ENCODE measurements at places on chromosomes 5 and 9.
A peak's percentile ranks its signal among the peaks of the same experiment; 100 is the strongest.

- DNase-seq: no peak
Observed at GRCh38 chr9:136597141-136597885, 51.5 kb upstream of the NOTCH1 start.

- no peak for DNase-seq
Observed at GRCh38 chr5:107359033-107359915, 311.5 kb downstream of the EFNA5 start.

GRCh38 chr9:26856413-26857032 lies 36.1 kb downstream of the CAAP1 start:
- DNase-seq: peak; percentile 34

DNA sequence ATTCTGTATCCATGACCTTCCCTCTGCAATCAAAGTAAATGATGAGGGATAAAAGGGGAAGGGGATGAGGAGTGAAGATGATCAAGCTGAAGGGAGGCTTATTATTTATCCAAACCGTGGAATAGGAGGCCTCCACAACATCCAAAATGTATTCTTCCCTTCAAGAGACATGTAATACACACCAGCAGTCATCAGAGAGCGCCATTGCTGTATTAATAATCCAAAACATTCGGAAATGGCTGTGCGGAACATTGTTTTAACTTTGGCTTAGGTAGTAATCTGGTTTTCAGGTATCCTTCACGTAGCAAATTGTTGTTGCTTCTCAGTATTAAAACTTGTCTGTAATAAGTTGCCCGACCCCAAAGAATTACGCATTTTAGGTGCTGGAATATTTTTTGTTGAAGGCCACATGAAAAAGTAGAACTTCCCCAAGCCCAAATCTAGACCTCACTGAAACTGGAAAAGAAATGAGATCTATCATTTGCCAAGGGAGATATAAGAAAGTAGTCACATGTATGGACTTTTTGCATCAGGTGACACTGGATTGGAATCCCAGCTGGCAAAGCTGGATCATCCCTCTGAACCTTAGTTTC lies 2.6 kb upstream of the BOD1 start:
- DNase-seq: peak; percentile 59

GRCh38 chr9:134637241-134637640 lies 4.4 kb upstream of the COL5A1 start:
- no peak for DNase-seq

DNA sequence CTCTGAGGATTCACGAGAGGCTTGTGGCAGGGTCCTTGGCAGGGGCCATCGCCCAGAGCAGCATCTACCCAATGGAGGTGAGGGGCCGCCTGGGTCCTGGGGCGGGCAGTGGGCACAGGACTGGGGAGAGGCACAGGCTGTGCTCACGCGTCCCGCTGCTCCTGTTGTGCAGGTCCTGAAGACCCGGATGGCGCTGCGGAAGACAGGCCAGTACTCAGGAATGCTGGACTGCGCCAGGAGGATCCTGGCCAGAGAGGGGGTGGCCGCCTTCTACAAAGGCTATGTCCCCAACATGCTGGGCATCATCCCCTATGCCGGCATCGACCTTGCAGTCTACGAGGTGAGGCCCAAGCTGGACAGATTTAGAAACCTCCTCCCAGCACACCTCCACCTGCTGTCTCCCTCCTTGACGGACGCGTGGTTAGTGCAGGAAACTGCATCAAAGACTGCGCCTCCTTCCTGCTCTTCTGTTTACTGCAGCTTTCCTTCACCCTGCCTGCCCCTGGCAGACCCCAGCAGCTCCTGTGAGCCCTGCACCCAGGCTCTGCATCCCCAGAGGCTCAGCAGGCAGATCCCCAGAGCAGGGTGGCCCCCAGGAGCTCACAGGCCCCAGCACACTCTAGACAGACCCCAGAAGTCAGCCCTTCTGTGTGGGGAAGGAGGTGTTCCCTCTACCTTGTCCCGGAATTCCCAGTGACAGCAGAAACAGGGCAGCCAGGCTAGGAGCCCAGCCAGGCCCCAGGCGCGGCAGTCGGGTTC lies 21.2 kb downstream of the PTGES2 start:
- no peak for DNase-seq

Measured in kidney glomerular epithelial cell (primary cell).